Tibial nerve (tissue), 4 donors: ENCODE measurements at places on chromosomes 7 and 10.
A peak's percentile ranks its signal among the peaks of the same experiment; 100 is the strongest.

GRCh38 chr10:50470798-50471582, 152.8 kb downstream of the SGMS1 start:
- no peak for DNase-seq

DNA sequence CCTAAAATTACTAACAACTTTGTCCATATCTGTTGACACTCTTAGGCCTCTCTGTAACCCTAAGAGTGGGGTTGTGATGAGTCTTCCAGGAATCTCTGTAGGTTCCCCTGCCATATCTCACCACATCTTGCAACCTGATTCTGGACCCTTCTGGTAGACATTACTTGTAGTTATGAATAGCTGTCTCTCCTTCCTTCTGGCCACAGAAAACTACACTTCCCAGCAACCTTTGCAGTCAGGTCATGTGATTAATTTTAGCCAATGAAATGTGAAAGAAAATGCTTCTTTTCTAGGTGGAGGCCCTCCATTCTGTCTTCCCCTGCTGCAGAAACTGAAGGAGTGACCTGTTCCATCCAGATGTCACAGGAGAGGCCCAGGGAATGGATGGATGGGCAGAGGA, 147.6 kb upstream of the AOAH start:
- DNase-seq: no peak

- DNase-seq: no peak
Observed at GRCh38 chr7:45910855-45911254, 10.2 kb downstream of the IGFBP3 start.

DNA sequence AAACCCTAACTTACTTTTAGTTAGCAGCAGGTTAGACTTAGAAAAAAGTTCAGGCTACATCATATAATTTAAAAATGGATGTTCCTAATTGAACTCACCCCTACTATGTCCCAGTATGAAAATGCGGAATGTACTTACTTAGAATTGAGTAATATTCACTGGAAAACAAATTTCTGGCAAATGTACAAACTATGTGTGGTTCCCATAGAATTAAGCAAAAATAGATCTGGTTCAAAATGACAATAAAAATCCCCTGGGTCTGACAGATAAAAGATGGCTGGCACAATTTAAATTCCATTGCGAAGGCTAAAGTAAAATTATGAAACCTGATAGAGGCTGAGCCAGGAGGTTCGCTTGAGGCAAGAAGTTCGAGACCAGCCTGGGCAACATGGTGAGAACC, 42.4 kb upstream of the PRKAR2B start:
- DNase-seq: no peak

DNA sequence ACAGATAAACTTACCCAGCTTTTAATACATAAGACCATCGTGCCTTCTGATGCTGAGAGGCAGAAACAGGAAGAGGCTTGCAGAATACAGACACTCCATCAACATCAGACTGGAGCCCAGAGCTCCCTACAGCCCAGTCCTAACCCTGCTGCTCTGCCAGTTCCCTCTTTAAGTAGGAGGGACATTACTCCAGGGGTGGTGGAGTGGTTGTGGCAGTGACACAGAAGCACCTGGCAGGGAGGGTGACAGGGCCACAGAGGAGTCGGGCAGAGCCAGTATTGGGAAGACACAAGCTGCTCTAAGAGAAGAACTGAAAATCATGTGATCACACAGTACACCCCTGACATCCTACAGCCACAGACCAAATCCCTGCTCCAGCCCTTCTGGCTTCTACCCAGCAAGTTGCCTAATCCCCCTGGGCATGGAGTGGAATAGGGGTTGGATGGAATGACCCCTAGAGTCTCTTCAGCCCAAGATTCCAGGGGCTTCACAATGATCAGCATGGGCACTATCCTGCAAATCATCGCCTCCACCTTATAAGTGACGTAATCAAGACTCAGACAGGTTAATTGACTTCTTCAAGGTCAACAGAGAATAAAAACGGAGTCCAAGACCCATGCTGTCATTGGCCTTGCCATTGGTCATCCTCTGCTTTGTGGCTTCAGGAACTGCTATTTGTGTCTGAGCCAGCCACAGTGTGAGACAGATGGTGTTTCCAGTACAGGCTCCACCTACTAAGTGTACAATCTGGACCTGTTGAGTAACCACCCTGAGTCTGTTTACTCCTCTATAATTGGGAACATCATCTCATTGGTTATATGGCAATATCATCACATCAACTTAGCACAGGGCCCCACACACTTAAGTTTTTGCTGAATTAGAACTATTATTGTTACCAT, 61.1 kb upstream of the ZMIZ1 start:
- peak; percentile 87 for DNase-seq

DNA sequence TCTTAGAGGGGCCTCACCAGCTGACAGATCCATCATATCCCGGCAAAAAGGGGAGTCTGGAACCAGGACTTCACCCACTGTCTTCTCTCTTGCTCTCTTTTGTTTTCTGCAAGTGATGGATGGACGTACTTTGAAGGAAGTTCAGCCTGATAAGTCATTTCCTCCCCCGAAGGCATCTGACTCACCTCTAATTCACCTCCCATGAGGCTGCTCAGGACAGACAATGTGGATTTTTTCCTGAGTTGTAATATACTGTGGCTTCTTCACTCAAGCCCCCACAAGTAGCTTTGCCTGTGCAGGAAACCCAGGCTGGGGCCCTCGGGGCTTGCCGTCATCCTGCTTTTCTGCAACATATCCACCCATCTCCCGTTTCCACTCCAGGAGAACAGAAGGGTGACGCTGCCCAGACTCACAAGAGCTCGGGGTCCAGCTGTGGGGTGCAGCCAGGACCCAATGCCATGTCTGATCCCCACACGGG, 70.4 kb downstream of the ASB13 start:
- DNase-seq: no peak

GRCh38 chr7:111750228-111750627, 187.9 kb upstream of the IMMP2L start:
- DNase-seq: no peak

DNA sequence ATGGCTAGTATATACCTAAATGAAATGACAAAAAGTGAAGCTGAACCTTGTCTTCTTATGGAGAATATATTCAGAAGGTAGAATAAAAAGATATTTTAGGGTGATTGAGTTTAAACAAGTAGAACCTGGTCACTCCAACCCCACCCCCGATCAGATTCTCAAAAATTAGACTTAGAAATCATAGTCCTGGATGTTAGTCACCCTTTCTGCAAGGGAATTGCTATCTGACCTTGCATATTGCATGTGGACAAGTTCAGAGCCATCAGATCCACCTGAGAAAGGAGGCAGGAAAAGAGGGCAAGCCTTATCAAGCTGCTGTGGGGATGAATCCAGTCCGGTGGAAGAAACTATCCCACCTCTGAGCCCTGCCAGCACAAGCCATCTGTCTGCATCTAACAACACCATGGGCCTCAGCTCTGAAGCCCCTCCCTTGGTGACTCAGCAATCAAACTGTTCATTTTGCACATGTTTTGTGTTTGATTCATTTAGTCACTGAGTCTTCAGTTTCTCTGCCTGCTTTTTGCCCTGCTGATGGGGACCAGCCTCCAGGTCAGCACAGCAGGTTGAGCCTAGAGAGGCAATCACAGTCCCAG, 727.3 kb downstream of the AUTS2 start:
- DNase-seq: no peak

DNA sequence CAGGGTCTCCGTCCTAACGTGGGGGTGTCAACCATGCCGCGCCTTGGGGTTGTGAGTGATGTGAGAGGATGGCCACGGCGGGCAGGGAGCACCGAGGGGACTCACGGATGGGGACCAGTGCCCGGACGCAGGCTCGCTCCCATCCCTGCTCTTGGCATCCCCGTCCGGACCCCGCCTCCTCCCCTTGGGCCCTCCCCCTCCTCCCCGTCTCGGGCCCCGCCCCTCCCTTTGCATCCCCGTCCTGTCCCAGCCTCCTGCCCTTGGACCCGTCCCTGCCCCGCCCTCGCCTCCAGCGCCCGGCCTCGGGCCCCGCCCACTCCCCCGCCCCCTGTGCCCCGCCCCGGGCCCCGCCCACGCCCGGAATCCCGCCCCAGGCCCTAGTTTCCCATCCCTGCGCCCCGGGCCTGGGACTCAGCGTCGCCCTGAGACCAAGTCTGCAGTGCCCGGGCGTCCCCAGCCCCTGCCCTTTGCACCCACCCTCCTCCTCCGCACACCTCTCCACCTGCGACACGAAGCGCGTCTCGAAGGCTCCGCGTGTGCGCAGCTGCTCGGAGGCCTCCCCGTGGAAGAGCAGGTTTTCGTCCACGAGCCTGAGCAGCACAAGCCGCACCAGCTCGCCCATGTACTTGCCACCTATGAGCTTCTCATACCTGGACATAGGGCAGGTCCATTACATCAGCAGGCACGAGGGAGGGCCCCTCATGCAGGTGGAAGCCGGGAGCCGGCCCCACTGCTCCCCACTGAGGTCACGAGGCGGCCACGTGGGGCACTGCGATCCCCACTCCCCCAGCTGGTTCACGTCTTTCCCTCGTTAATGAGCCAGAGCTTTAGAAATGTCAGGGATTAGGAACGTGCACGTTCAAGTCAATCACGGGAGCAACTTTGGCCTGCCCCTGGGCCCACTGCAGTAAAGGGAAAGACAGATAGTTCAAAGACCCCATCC, 5.1 kb upstream of the MYL7 start:
- peak; percentile 63 for DNase-seq

- DNase-seq: no peak
Observed at GRCh38 chr7:68417659-68418058, 1180.6 kb upstream of the AUTS2 start.

DNA sequence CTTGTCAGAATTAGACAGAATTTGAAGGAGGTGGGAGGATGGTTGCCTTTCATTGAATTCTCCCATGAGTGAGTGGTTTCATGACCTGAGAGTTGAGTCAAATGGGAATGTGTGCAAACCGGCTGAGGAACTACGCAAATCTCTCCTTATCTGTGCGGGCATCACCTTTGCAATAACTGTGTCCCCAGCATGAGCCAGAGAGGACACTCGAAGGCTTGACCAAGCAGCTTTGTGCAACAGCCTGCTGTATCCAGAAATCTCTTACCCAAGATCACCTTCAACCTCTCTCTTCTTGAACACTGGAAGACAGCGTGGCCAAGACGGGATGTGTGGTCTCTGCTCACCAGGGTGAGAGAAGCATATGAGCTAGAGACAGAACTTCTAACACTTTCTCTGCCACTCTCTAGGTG, 93.8 kb upstream of the IKZF1 start:
- no peak for DNase-seq

- no peak for DNase-seq
Observed at GRCh38 chr10:11012421-11013295, 5.0 kb upstream of the CELF2 start.

GRCh38 chr10:35178331-35178730, 51.7 kb downstream of the CREM start:
- DNase-seq: no peak

DNA sequence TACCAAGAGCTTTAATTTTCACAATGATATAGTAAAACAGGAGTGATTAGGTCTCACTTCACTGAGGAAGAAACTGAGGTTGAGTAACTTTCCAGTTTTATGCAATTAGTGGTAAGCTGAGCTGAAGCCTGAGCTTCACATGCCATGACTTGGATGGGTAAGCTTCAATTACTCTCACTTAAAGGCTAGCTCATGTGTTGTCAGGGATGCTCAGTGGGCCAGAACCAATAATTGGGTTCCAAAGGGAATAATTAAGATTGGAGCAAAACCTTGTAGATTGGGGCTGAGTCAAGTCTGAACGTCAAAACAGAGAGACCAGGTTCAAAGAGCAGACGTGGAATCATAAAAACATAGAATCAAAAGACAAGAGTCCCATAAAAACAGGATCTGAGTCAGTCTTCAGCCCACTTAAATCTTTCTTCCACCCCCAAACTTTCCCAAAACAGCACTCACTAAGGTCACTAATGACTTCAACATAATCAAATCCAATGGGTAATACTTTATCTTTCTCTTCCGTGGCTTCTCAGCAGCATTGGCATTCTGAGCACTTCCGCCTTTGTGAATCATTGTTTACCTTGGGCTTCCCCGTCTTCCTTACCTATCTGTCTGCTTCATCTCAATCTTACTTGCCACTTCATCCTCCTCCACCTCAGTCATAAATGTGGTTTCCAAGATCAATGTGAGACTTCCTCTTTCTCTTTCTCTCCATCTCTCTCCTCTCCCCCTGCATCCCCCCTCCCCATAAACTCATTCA, 23.0 kb upstream of the EGFR start:
- DNase-seq: no peak

- DNase-seq: no peak
Observed at GRCh38 chr7:16721541-16721940, 32.0 kb upstream of the TSPAN13 start.

GRCh38 chr7:16594061-16594460, 51.5 kb downstream of the ANKMY2 start:
- no peak for DNase-seq

GRCh38 chr7:50262916-50263690, 41.4 kb upstream of the IKZF1 start:
- no peak for DNase-seq

- no peak for DNase-seq
Observed at GRCh38 chr10:78175444-78176015, 141.9 kb downstream of the RPS24 start.

- DNase-seq: no peak
Observed at GRCh38 chr10:124307591-124307990, 111.1 kb downstream of the OAT start.

GRCh38 chr7:87506246-87507180, 31.0 kb upstream of the ABCB4 start:
- DNase-seq: no peak

DNA sequence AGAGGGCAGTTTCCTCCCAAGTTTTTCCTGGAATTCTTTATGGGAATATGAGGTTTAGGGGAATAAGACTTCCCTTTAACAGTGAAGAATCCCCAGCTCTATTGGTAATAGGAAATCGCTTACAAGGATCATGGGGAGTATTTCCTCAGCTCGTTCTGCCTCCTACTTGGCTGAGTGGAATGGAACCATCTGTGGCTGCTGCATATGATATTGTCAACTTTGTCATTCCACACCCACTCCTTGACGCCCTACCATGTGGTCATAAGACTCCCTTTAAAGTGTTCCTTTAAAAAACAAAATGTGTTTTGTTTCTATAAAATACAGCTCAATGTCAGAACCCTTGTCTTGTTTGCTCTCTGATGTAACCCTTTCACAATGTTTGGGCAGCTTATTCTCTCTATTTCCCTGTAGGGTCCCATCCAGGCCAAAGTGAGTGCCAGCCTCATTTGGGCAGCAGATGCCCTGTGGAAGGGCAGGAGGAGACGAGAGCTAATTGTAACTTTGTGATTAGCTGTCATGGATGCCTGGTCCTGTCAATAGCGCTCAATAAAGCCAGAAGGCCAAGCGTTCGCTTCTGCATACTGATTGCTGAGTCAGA, 33.8 kb upstream of the ATRNL1 start:
- no peak for DNase-seq

GRCh38 chr10:103543617-103544525, 50.4 kb downstream of the NEURL1 start:
- DNase-seq: no peak

DNA sequence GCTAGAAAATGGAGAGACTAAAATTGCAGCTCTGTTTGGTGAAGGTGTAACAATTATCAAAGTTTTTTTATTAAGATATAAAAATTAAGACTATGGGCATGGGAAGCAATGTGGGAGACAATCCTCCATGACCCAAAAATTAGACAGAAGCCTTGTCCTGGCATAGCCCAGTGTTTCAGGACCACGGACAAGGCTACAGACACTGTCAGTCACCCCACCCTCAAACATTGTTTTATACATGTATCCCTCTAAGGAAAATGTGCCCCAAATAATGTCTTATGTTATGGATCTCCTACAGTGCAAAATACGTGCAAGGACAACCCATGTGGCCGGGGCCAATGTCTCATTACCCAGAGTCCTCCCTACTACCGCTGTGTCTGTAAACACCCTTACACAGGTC, 24.0 kb downstream of the HABP2 start:
- no peak for DNase-seq

GRCh38 chr10:115402699-115403098, 309.5 kb downstream of the ATRNL1 start:
- no peak for DNase-seq
